ENCODE measurements at places on chromosomes 3 and 15.

DNA sequence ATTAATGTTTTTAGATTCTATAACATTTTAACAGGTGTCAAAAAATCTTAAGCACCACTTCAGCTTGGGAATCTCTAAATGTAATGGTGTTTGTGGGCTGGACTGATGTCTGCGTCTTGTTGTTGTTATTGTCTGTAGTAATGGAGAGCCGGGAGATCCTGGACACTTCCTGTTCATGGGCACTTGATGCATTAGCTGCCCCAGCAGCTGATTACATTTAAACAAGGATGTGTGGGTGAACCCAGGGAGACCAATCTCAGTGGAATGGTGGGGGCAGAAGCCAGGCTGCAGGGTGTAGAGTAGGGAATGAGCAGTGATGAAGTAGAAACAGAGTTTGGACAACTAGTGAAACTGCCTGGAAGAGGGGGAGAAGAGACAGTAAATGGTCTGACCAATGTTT, 7.8 kb downstream of the CCR5AS start:
- DNase-seq, result no peak

DNA sequence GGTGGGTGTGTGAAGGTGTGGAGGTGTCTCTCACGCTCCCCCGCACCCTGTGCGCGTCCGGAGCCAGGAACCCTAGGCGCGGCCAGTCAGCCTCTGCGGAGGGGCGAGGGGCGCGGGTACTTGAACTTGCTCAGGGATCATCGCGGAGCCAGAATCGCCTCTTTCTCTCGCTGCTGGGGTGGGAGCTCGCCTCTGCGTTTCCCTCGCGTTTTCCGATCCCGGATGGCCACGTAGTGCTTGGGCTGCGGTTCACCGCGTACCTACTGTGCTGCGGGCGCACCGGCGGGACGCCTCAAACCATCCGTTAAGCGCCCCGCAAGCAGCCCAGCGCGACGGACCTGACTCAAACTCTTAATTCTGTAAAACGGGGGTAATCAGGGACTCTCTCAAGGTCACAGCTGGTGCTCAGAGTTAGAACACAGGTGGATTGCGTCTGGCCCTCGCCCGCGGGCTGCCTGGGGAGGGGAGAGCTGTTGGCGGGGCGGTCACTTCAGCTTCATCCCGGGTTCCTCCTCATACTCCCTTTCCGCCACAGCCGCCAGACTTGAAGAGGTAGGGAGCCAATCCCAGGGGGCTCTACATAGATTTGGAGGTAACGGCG, 686 bp downstream of the MYRIP start:
- DNase-seq, result no peak

DNA sequence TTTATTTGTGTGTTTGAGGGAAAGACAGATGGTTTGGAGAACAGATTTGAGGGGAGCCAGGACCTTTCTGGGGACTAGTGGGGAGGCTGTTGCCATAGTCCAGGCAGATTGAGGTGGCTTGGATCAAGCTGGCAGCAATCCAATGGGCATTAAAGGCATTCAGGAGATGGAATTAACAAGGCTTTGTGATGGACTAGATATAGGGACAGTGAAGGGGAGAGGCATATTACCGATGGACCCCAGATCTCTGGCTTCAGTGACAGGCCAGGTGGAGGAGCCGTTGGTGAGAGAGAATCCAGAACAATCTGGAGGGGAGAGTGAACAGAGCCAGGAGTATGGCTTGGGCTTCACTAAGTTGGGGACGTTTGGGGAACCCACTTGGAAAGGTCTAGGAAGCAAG, 124.8 kb downstream of the EEFSEC start:
- no peak for DNase-seq

GRCh38 chr3:178845420-178846118, 226.0 kb downstream of the ZMAT3 start:
- no peak for DNase-seq

DNA sequence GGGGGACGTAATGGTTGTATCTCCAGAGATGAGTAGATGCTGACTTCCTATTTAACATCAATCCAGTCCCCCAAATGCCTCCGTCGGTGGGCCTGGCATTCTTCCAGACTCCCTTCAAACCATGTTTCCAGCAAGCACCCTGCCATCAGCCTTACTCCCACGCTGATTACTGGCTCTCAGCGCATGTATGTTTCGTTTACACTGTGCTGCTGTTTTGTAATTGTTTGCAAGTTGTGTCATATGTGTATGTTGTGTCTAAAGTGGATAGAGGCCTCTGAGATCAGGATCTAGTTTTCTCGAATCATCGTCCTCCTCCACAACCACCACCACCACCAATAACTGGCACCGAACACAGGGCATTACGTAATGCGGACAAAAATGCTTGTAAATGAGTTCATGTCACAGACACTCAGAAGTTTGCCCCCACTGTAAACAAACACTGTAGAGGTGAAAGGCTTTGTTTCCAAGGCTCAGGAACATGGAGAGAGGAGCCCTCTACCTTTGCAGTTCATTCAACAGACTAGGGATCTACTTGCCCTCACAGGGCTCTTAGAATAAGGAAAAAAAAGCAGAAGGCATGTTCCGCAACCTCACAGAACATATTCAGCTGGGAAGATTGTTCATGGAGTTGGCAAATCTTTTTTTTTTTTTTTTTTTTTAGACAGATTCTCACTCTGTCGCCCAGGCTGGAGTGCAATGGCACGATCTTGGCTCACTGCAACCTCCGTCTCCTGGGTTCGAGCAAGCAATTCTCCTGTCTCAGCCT, 46.1 kb upstream of the SEMA4B start:
- DNase-seq, result no peak
